ENCODE measurements at places on chromosomes 2 and 18. TPM values are rescaled to one million over a fixed set of nuclear protein-coding genes. Genes with fewer than 3 reads are reported as not detected.

GRCh38 chr2:70233926-70234325, 14.5 kb downstream of the TIA1 start:
- no peak overlapping the region for H3K4me3 ChIP-seq
- peaks cover 80% of the 10 kb centered on the region for H3K36me3 ChIP-seq
- H3K27ac ChIP-seq: no peak overlapping the region
- no peaks in the 10 kb centered on the region for H3K27me3 ChIP-seq
- H3K4me1 ChIP-seq: no peaks in the 10 kb centered on the region

DNA sequence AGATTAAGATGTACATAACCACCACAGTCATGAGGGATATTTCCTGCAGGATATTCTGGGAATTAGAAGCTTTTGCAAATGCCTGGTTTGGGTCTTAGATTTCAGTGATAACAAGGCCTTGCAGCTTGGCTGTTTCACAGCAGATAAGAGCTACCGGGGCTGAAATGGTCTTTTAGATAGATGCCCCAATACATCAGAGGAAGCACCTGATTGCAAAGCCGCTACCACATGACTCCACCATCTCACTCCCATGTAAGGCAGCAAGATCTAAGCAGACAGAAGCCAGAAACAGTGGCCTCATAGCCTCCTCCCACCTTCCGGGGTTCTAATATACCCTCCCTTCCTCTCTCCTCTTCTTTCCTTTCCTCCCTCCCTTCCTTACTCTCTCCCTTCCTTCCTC, 31.1 kb upstream of the EPG5 start:
- H3K4me3 ChIP-seq: no peak overlapping the region
- no peak overlapping the region for H3K27ac ChIP-seq
- H3K36me3 ChIP-seq: peaks cover 11% of the 10 kb centered on the region
- DNase-seq: no peak
- H3K4me1 ChIP-seq: no peaks in the 10 kb centered on the region

GRCh38 chr18:1252936-1253335, 348.3 kb downstream of the ADCYAP1 start:
- DNase-seq: no peak
- H3K27me3 ChIP-seq: no peaks in the 10 kb centered on the region
- no peaks in the 10 kb centered on the region for H3K4me1 ChIP-seq
- H3K4me3 ChIP-seq: no peak overlapping the region

MSTN gene
- total RNA-seq: not detected

MEX3C gene
- 35.6 TPM for total RNA-seq

MROH2A gene
- total RNA-seq: not detected

Data from stomach (tissue), 19 donors.